ENCODE measurements at places on chromosomes 5 and 9. TPM values are rescaled to one million over a fixed set of nuclear protein-coding genes. Genes with fewer than 3 reads are reported as not detected.

TBC1D9B gene
- total RNA-seq: 128 TPM

N4BP3 gene
- 2.4 TPM for total RNA-seq

ALAD gene
- 59.3 TPM for total RNA-seq

DNA sequence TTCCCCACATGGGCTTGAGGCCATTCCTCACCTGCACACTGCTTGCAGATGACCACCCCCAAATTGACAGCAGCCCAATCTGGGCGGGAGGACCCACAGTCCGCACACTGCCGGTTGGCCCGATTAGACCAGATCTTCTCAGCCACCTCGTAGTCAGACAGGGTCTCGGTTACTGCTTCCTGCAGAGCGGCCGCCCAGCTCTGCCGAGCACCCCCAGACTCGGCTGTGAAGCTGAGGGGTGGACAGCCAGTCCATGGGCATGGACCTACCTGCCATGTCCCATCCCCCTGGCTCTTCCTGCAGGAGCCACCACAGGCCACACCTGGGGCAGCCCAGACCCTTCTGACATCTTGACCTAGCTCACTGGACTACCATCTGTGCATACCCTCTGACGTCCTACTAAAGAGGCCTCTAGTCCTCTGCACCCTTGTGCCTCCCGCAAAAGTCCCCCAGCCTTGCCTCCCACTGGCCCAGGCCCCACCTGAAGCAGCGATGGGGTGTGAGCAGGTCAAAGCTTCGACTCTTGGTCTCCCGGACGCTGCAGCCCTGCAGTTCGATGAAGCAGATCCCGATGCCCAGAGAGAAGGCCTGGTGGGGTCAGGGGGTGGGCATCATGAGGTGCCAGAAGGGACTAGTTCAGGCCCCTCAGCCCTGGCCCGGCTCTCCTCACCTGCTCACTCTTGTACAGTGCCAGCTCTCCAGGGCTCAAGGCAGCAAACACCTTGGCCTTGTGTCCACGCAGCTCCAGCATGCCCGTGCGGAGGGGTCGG lies 9.8 kb downstream of the ARAP3 start:
- no peak for DNase-seq

- DNase-seq: no peak
Measured at GRCh38 chr5:121218086-121218485, 633.6 kb upstream of the FTMT start.

DNA sequence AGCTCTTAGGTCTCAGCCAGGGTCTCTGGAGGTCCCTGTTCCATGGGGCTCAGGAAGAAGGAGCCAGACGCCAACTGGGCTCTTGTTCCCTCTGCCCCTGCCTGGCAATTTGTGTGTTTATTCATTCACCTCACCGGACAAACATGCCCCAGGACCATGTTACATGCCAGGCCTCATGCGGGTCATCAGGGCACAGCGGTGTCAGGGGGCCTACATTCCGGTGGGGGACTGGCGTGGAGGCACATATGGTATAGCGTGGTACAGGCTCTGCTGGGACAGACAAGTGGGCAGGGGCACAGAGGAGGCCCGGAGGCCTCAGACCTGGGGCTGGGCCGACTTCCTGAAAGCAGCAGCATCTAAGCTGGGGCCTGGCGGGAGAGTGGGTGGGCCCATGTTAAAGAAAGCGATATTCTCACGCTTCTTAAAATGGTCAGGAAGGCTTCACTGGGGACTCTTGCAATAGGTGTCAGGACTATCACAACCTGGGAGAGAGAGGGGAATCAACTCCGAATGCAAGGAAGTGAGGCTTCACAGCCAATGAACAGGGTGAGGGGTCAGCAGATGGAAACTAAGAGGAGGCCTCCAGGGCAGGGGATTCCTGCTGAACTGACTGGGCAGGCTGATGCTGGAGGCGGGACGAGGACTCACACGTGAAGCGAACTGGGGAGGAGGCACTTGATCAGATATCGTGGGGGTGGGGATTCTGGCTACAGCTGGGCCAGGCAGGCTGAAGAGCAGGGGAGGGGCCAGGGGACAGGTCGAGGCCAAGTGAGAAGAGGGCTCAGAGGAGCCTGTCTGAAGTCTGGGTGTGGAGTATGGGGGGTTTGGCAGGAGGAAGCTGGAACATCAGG lies 41.9 kb downstream of the NCS1 start:
- DNase-seq: no peak

DNA sequence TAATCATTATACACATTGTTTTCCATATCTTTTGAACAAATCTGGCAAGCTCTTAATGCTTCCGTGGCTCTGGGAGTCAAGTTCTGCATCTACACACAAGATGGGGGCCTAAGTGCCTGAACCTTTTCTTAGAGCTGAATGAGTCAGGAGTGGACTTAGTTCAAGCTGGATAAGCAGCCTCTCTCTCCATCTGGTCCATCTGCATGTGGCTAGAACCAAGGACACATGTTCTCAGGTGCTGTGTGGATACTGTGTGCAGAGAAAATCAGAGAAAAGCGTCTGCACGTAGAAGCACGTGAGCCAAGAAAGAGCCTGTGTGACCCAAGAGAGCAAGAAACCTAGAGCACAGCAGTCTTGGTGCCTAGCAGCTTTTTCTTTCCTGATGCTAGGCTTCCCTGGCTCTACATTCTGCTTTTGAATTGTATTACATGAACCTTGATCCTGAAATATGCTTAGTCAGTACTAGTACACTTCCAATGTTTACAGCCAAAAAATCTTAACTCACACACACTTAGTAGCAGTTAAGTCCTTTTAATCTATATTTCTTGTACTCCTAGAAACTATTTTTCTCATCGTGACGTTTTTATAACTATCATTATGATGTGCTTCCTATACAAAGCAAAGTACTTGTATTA lies 1798.9 kb downstream of the MAT2B start:
- no peak for DNase-seq

GRCh38 chr5:62386824-62387223 lies 16.9 kb downstream of the DIMT1 start:
- no peak for DNase-seq
